Hypothalamus (tissue), 51 donors: ENCODE measurements at places on chromosomes 3 and 15.
A peak's percentile ranks its signal among the peaks of the same experiment; 100 is the strongest.

DNA sequence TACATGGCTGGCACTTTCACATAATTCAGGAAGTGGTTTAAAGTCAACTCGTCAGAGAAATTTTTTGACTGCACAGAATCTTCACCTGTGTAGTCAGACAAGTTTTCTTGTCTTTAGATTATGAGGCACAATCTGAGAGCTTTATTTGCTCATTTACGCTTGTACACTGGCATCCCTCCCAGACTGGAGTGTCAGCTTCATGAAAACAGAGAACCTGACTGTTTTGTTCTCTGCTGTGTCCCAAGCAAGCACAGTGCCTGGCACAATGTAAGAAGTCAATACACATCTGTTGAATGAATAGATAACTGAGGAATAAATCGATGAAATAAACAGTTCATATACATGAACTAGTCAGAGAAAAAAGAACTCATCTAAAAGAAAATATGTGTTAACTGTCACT is 846.1 kb upstream of the CFAP20DC start:
- no peak for DNase-seq

- DNase-seq = no peak
Observed at GRCh38 chr3:56930706-56931105, 129.0 kb upstream of the ARHGEF3 start.

- peak; percentile 19 for DNase-seq
Observed at GRCh38 chr3:23865595-23866396, 51.0 kb downstream of the NKIRAS1 start.

DNA sequence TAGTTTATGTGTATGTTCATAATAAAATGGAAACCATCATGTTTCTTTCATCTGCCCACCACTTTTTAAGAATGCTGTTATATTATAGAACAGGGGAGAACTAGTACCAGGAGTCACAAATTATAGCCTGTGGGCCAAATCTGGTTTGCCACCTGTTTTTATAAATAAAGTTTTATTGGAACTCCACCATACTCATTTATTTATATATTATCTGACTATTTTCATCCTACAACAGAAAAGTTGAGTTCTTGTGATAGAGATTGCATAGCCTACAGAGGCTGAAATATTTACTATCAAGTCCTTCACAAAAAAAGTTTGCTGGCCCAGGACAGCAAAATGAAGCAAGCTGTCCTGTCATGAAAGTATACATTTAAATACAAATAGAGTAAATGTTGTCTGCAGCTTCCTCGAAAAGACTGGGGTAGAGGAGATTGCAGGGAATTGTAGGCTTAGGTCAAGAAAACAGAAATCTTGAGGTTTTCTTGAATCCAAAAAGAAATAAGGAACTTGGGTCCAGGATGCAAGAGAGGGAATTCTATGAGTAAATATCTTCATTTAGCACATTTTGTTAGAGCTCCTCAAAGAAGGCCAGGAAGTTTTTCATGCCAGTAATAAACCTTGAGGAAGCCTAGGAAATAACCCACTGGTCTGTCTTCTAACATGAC is 41.1 kb downstream of the FILIP1L start:
- DNase-seq = no peak

DNA sequence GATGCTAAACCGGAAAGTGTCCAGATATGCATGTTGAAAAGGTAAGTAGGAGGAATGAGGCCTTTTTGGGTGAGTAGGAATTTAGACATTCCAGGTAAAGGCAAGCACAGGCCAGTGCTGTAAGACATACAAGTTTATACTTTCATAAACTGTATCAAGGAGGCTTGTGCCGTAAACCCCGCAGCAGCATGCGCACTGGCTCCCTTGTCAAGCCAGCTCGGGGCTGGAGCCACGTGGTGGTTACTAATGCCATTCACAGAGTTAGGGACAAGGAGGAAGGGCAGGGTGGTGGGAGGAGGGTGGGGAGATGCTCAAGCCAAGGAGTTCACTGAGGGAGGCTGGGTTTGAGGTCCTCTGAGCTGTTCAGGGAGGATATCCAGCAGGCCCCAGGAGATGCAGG is 35.8 kb downstream of the PLD1 start:
- peak; percentile 61 for DNase-seq

GRCh38 chr3:32583708-32584107 is 13.1 kb upstream of the DYNC1LI1 start:
- no peak for DNase-seq

GRCh38 chr15:38878926-38879325 is 314.3 kb upstream of the RASGRP1 start:
- DNase-seq = no peak

- no peak for DNase-seq
Observed at GRCh38 chr3:123281406-123281805, 79.7 kb downstream of the SEC22A start.

GRCh38 chr3:159413319-159413718 is 575.3 kb upstream of the IL12A start:
- DNase-seq = no peak

DNA sequence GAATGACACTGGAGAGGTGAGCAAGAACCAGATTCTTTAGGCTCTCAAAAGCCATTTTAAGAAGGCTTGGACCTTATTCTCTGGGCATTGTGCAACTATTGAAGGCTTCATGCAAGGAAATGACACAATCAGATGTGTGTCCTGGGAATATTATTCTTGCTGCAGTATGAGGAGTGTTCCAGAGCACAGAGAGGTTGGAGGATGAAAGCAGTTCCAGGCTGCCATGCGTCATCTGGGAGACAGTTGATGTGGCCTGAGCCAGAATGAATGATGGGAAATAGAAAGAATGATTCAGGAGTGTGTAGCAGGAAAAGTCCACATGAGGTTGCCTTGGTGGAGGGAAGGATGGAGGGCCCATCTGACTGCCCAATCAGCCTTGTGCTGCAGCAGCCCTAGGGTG is 123.1 kb downstream of the CHCHD6 start:
- no peak for DNase-seq

DNA sequence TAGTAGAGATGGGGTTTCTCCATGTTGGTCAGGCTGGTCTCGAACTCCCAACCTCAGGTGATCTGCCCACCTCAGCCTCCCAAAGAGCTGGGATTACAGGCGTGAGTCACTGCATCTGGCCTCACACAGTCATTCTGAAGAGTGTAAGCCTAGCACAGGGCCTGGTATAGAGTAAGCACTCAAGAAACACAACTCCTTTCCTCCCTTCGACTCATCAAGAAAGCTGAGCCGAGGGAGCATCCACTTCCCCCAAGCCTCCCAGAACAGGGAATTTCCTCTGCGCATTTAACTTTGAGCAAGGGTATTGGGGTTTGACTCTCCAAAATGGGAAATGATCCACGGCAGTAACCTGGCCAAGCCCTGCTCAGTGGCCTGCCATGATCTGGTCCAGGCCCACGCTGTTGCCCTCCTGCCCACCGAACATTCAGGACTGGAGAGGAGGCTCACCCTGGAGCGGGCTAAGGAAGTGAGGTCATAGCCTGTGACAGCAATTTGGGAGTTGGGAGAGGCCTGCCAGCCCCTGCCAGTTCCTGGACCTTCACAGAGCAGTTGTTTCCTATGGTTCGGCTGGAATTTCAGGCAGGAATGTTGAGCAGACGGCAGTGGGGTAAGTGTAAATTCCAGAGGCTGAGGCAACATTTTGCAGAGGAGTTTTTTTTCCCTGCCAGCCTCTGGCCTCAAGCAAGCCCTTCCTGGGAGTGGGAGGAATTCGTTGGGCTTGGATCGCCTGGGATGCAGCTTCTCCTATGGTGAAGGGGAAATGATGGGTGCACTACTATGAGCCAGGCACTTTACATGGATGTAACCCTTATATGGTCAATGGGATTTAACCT is 21.2 kb upstream of the SMAD3 start:
- DNase-seq = no peak

- no peak for DNase-seq
Observed at GRCh38 chr3:94028093-94028837, at the start of gene STX19. TSS of gene STX19 (minus strand) at chr3:94028597. CDS start at chr3:94015269, 13,328 bp downstream.

- no peak for DNase-seq
Observed at GRCh38 chr15:69163141-69163669, 2.8 kb downstream of the GLCE start.

DNA sequence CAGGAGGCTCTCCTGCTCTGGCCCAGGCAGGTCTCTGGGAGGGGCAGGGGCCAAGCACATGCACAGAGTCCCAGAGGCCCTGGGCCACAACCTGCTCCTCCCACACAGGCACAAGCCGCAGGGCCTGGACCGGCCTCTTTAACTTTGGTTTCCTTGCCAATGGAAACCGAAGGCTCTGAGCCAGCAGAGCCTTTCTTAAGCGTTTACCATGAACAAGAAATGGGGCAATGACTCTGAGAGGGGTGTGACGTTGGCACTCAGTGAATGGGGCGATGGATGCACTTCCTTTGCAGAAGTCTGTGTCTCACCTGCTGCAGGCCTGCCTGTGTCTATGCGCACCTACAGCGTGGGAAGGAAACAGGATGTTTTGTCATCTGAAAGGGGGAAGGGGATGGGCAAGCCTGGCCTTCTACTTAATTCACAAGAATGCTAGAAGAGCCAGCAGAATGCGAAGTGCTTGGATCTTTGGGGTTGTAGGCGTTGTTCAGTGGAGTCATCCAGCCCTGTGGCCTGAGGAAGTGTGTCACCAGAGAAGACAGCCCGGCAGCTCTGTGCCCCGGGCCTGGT is 41.8 kb downstream of the IFT122 start:
- no peak for DNase-seq

- DNase-seq = no peak
Observed at GRCh38 chr3:18410205-18410604, 14.9 kb downstream of the SATB1 start.

DNA sequence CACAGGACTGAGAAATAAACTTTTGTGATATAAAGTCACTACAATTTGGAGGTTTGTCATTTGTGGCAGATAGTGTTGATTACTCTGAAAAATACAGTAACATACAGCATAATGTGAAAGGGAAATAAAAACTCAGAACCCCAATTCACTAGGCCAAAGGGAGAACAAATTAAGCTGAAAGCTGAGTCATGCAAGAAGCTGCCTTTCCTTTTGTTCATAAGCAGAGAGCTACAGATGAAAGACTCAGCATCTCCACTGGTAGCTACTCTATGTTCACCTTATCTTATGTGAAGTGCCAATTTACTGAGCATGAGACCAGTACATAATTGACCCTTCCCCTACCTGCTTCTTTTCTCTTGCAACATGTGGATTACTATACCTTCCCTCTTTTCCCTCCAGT is 19.3 kb upstream of the SLTM start:
- DNase-seq = no peak

DNA sequence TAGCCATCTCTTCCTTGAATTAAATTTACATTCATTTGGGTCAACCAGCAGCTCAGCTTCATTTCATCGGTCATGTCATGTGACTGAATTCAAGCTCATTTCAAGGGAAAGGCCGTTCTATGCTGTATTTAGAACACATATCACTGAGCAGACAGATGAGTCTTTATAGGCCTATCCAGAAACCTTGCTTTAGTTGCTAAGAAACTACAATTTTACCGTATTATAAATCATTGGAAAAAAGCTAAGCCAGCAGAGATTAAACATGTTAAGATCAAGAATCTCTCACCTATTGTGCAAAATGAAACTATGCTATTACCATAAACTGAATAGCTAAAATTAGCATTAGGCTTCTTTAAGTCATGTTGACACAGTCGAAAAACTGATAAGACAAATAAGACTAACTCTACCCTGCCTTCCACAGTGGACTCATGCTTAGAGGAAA is 2.2 kb downstream of the NPTN start:
- DNase-seq = no peak

- no peak for DNase-seq
Observed at GRCh38 chr3:42826141-42826540, 16.9 kb downstream of the ACKR2 start.

DNA sequence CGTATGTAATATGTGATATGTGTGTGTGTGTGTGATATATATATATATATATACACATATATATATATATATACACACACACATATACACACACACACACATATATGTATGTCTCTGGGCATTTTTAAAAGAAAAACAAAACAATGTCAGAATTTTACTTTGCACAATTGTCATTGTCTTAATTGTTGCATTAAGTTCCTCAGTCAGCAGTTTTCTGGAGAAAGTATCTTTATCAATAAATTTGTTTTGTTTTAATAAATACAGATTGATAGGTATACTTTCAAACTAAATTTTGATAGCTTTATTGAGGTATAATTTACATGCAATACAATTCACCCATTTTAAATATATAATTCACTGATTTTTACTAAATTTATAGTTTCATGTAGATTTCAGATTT is 62.9 kb upstream of the SENP5 start:
- no peak for DNase-seq

DNA sequence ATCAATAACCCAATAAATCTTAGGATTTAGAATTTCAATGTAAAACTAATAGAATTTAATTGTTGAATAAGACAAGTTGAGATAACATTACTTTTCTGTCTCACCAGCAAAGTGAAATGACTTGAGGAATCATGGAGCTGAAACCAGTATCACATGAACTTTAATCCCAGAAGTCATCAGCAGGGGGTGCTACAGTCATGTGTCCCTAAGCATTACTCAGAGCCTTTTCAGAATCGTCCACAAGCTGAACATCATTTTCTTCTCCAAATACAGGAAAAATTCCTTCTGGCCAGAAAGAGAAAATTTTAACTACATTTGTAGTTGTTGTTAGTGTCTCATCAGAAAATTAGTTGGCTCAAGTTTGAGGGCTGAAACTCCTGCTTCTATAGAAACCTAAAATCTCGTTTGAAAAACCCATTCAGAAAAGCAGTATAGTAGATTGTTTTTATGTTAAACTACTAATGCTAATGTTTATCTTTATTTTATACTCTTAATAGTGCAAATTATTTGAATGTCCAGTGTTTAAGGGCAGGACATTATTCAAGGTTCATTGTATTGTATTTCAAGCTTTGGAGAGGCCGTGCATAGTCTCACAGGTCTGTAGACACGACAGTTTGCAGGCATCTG is 384.1 kb downstream of the PLOD2 start:
- DNase-seq = peak; percentile 15

GRCh38 chr15:85045615-85046014 is 64.0 kb downstream of the PDE8A start:
- no peak for DNase-seq

DNA sequence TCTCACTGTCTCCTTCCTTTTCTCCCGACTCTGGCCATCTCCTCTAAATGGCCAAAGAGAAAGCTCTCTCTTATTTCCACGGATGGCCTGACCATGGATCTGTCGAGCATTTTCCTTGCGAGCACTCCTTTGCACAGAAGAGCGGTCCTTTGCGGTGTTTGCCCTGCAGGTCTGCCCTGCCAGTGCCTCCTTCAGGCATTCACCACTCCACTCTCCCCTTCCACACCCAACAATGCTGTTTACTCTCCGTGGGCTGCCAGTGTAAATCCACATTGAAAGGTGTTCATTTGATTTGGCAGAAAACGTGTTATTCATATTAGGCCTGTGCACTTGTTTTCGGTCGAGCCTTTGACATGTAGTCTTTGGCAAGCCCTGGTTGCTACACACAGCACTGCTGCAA is 49.6 kb downstream of the CACNA2D3 start:
- no peak for DNase-seq
